ENCODE measurements at places on chromosomes 6 and 20. TPM values are rescaled to one million over a fixed set of nuclear protein-coding genes. Genes with fewer than 3 reads are reported as not detected.

Gene OR12D3
- not detected for total RNA-seq

Gene AMD1
- 245 TPM for total RNA-seq

Gene PPIL6
- total RNA-seq, result 1.9 TPM

Gene GCNT2
- total RNA-seq, result 6.8 TPM

Gene GPR63
- total RNA-seq, result 0.10 TPM

Gene SAPCD1
- total RNA-seq, result 0.63 TPM

Gene SMOC2
- total RNA-seq, result not detected

Gene FAM217A
- total RNA-seq, result not detected

Gene AK9
- total RNA-seq, result 8.8 TPM

Gene ADGRF1
- 0.10 TPM for total RNA-seq

Gene RCAN2
- total RNA-seq, result not detected

Gene PNPLA1
- 1.2 TPM for total RNA-seq

Gene BLOC1S5
- 7.1 TPM for total RNA-seq

Gene SCUBE3
- total RNA-seq, result not detected

Gene TFAP2A
- total RNA-seq, result not detected

Gene VNN1
- 2.7 TPM for total RNA-seq

Gene SGK2
- 0.10 TPM for total RNA-seq

Gene C6orf52
- not detected for total RNA-seq

Gene BACH2
- total RNA-seq, result 37.6 TPM

Gene AKAP12
- 0.31 TPM for total RNA-seq

Gene GPX5
- total RNA-seq, result not detected

All from mononuclear cell (primary cell).